NCI-H524 (cell line): ENCODE measurements at places on chromosomes 1 and 21.
A peak's percentile ranks its signal among the peaks of the same experiment; 100 is the strongest.

DNA sequence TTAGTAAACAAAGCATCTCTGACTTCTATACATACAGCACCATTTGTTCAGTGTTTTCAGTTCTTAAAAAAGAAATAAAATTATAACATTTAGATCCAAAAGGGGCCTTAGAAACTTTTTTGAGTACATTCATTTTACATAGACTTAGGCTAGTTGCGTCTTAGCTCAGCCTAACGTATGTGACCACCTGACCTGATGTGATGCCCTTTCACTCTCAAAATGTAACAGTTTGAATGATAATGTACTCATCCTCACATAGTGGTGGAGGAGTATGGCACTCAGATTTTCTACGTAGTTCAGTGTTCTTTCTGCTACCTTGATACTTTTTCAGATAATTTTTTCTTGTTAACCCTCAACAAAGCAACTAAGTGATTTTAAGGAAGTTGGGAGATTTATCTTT, 43.4 kb downstream of the RPRD2 start:
- DNase-seq: no peak

GRCh38 chr1:34460193-34460592, 283.5 kb downstream of the C1orf94 start:
- DNase-seq: peak; percentile 50

- DNase-seq: no peak
Measured at GRCh38 chr1:230273141-230273710, 152.9 kb downstream of the PGBD5 start.

DNA sequence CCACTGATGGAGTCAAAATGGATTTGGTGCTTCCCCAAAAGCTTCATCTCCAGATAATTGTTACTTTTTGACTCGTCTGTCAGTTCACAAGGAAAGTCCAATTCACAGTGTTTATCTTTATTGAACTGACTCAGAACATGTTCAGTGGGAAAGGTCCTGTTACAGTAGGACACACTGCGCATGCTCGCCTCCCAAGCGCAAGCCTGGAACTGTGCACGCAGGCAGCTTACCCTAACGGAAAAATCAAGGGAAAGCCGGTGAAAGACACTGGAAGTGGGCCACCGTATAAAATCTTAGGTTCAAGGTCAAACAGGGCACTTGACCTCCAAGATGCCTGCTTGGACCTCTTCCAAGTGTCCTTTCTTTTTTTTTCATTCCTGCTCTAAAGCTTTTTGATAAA, 174.6 kb downstream of the USP25 start:
- no peak for DNase-seq

- DNase-seq: no peak
Measured at GRCh38 chr1:119632103-119632490, 16.0 kb downstream of the ZNF697 start.

DNA sequence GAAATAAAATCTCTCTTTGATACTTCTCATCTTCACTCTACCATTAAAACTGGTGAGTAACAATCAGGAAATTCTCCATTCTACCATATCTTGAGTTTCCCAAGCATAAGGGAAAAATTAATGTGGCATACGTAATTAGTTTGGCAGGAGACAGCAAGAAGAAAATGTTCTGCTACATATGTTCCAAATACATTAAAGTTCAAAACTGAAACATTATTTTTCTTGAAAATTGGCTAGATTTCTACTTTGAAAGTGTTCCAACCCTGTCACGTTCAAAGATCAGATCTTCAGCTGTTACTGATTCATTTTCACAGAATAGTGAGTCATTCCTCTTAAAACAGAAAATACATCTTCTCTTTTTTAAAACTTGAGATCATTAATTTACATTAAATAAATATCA, 48.5 kb downstream of the PIGK start:
- DNase-seq: no peak

- DNase-seq: no peak
Measured at GRCh38 chr1:7427605-7428300, 343.3 kb upstream of the VAMP3 start.

DNA sequence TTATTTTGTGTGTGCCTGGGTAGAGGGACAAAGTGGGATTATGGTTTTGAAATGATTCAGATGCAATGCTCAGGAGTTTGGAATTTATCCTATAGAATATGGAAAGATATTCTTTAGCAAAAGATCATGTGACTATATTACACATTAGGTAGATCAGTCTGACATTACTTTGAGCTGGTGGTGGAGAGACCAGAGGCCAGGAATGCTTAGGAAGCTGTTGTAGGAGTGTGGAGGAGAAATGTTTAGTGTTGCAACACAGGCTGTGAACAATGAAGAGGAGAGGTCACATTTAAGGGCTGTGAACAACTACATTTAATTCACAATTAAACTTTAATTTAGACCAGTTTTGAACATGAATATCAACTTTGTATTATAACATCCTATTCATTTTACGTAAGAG, 45.3 kb upstream of the PODN start:
- DNase-seq: no peak

DNA sequence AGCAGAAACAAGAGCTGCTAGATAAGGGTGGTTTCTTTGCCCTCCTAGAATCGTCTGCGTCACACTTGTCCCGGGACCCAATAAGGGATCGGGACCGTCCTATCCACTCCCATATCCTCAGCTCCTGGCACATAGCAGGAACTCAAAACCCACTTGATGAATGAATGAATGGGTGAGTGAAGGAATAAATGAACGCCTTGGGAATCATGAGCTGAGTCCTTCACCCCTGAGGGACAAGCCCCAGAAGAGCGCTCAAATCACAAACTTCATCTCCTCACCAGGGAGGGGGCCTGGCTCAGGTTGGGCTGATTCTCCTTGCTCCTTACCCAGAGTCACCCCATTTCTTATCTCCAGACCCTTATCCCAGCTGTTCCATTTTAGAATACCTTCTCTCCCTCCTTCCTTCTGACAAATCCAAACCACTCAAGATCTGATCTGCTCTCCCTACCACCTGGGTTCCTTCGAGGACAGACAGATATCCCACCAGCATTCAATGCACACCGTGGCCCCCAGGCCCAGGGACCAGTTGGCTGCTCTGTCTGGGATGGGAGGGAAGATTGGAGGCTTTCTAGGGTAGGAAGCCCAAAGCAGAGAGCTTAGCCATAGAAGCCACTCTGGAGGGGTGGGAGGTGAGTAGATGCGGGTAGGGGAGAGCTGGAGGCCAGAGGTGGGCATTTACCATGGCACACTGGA, 643 bp upstream of the MOB3C start:
- DNase-seq: no peak

DNA sequence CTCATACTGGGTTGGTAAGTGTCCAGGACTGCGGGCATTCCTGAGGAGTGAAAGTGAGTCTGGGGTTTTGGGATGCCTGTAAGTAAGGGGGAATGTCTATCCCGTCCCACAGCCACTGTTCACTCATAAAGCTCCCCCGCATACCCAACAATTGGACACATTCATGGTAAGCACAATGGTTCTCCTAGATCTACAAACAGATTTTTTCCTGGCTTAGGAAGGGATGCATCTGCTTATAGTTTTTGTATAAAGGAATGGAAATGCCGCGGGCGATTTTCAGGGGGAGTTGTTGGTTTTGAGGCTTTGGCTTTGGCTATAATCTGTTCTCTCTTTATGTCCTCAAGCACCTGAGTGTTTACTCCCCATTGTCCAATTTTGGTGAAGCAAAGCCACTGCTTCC, 7.1 kb downstream of the ERVH48-1 start:
- DNase-seq: no peak

- DNase-seq: peak; percentile 67
Measured at GRCh38 chr1:48109390-48110013, 112.3 kb upstream of the TRABD2B start.
